NCI-H2029 treated with DMSO at 0.1 percent for 48 hours (cell line): ENCODE measurements at places on chromosomes 3 and 15.
A peak's percentile ranks its signal among the peaks of the same experiment; 100 is the strongest.

DNA sequence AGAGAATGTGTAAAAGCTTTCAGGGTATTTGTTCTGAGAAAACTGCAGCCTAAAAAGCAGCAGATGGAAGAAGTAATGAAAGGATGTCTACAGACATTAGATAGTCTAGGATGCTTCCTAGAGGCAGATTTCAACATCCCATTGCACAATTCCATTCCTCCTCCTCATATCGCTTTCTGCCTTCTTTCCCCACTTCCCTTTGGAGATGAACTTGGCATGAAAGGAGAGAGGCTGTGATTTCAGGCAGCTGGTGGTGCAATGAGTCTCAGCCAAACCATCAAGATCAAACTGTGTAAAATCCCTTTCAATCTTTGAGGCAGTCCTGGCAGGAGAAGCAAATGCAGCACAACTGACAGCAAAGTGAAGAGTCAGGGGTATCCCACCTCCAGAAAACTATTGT lies 438.7 kb upstream of the KCNMB2 start:
- no peak for DNase-seq

DNA sequence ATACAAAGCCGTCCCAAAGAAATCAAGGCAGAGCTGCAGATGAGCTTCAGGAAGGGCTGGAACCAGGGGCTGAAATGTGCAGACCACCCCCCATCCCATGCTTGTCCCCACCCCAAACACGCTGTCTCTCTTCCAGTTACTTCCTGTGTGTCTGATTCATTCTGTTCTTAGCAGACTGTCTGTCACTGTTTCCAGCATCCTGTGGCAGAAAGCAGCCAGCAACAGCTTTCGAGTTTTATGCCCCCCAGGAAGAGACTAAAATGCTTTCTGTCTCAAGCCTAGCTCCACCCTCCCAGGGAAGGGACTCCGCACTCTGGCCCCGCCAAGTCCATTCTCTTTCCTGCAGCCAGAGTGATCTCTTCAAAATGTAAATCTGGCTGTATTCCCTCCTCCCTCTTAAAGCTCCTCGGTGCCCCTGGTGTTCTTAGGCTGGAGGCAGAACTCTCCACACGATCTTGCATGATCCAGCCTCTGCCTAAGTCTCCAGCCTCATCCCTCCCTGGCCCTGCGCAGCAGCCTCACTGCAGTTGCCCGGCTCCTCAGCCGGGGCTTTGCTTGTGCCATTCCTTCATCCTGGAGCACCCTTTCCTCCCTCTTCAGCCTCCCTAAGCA lies 41.5 kb downstream of the HRH1 start:
- no peak for DNase-seq

GRCh38 chr15:76636059-76636458 lies 269.1 kb downstream of the SCAPER start:
- DNase-seq, result no peak

DNA sequence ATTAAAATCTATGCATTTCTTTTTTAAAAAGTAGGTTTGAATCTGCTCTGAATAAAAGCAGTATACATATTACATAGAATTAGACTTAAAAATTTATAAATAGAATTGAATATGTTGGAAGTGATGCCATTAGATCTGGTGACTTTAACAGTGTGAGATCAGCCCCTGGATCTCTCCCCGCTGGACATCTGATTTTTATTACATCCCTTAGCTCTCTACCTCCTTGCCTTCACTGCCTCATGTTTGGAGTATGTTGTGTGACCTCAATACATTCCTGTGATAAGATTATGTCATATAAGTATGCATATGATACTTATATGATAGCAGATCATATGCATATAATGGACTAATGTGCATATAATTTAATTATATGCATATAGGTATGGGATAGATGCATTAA lies 643.4 kb upstream of the NR2F2 start:
- DNase-seq, result no peak

DNA sequence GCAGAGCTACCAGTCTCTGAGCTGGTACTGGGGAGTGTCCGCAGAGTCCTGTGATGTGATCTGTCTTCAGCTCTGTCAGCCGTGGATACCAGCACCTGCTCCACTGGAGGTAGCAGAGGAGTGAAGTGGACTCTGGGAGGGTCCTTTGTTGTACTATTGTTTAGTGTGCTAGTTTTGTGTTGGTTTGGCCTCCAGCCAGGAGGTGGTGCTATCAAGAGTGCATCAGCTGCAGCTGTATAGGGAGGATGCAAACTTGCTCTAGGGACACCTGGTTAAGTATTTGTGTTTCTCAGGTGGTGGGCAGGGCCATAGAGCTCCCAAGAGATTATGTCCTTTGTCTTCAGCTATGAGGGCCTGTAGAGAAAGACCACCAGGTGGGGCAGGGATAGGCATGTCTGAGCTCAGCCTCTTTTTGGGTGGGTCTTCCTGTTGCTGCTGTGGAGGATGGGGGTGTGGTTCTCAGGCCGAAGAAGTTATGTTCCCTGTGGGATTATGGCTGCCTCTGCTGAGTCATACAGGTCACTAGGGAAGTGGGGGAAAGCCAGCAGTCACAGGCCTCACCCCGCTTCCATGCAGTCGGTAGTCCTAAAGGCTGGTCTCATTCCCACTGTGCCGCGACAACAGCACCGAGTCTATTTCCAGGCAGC lies 443.2 kb upstream of the TBL1XR1 start:
- peak; percentile 89 for DNase-seq
